Activated T-helper 1 cell treated with Interleukin-2 at 50 U/mL for 16 hours (primary cell): ENCODE measurements at places on chromosomes 5 and 9.

DNA sequence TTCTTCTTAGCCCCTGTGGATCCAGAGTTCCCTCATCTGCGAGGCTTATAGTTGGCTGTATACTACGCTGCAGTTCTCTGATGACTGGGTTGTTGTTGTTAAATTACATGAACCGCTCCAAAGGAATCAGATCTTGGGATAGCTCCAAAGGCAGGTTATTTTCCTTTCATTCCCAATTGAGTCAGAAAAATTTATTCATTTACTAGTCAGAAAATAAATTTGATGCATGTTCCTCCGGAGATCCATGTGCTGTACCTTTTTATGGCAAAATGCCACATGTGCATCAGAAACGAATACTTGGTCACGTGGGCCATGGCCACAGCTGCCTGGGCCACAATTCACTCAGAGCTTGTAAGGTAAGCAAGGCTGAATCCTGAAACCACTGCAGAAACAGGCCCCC is 304.0 kb downstream of the NR2F1-AS1 start:
- DNase-seq: no peak

DNA sequence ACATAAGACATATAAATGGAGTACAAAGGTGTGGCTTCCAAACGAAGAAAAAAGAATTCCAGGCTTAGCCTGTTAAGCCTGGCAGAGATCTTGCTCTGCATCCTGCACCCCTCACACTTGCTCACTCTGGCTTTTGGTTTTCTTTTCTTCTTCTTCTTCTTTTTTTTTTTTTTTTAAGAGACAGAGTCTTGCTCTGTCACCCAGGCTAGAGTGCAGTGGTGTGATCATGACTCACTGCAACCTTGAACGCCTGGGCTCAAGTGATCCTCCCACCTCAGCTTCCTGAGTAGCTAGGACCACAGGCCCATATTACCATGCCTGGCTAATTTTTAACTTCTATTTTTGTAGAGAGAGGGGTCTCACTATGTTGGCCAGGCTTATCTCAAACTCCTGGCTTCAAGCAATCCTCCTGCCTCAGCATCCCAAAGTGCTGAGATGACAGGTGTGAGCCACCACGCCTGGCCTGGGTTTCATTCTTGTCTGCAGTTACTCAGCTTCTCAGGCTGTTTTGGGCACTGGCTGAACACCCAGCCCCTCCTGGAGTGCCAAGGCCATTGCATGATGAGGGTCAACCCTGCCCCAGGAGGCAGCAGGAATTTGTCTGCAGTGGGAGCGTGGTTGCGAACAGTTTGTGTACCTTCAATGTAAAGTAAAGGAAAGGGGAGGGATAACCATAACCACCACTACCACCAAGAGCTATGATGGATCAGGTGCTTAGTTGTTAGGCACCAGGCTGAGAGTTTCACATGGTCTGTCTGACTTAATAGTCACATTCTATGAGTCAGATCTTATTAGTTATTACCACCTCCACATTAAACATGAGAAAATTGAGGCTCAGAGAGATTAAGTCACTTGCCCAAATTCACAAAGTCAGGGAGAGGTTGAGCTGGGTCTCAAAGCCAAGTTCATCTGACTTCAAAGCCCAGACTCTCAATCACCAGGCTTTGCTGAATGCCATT is 219.2 kb upstream of the PANK3 start:
- no peak for DNase-seq

DNA sequence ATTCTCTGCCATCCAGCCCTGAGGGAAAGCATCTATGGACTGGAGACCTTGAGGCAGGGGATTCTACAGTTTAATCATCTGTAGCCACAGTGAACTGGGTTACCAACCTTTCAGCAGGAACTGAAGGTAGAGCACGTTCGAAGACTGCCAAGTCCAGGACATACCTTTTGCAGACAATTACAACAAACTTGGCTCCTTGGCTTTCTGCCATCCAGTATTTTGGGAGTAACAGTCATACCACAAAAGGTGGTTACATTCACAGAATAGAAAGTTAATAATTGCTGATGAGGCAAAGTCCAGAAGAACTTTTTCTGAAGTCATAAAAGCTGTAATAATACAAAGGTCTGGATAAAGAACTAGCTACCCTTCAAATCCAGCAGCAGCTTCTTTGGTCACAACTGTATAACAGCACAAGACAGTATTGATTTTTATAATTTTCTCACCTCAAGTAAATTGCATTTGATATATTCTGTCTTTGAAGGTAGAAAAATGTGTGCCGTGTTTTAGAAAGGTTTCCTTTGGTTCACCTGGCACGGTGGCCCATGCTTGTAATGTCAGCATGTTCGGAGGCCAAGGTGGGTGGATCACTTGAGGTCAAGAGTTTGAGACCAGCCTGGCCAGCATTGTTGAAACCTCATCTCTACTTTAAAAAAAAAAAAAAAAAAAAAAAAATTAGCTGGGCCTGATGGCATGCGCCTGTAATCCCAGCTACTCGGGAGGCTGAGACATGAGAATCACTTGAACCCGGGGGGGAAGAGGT is 236.6 kb downstream of the NR3C1 start:
- no peak for DNase-seq

DNA sequence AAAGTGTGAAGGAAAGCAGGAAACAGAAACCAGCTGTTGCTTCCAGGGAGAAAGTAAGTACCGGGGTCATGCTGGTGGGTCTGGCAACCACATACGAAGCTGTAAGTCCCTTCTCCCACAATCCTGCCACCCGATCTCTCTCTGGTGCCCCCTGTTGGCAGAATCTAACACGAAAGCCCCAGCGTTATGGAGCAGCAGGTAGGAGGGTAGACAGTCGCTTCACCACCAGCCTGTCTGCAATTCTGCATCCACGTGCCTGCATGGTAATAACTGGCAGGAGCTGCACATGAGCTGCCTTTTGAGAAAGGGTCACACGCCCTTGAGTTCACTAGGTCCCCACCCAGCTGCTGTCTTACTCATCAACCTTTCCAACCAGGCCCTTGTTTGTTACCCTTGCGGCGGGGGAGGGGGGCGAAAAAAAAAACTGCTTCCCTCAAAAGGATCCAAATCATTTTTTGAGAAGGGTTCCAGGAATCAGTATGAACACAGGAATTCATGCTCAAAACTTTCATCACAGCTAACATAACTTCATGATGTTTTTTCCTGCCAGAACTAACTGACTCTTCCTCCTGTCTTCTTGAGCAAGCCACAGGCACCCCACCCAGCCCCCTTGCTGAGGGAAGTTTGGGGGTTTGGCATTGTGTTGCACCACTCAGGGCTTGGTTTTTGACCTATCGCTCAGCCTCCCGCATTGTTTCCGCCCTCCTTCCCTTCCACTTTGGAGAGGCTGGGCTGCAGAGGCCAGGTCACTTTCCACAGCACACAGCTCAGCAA is 19.6 kb upstream of the TMEM252 start:
- no peak for DNase-seq

DNA sequence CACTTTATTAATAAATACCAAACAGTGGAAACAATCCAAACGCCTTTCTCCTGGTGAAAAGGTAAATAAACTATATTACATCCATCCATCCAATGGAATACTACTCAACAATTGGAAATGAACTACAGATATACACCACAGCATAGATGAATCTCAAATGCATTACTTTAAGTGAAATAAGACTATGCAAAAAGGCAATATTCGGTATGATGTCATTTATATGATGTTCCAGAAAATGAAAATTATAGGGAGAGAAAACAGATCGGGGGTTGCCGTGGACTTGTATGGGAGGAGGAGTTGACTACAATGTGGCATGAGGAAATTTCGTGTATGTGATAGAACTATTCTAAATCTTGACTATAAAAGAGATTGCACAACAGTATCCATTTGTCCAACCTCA is 27.5 kb upstream of the SLIT3 start:
- DNase-seq: no peak

GRCh38 chr5:129111351-129111750 is 16.8 kb downstream of the ISOC1 start:
- no peak for DNase-seq

DNA sequence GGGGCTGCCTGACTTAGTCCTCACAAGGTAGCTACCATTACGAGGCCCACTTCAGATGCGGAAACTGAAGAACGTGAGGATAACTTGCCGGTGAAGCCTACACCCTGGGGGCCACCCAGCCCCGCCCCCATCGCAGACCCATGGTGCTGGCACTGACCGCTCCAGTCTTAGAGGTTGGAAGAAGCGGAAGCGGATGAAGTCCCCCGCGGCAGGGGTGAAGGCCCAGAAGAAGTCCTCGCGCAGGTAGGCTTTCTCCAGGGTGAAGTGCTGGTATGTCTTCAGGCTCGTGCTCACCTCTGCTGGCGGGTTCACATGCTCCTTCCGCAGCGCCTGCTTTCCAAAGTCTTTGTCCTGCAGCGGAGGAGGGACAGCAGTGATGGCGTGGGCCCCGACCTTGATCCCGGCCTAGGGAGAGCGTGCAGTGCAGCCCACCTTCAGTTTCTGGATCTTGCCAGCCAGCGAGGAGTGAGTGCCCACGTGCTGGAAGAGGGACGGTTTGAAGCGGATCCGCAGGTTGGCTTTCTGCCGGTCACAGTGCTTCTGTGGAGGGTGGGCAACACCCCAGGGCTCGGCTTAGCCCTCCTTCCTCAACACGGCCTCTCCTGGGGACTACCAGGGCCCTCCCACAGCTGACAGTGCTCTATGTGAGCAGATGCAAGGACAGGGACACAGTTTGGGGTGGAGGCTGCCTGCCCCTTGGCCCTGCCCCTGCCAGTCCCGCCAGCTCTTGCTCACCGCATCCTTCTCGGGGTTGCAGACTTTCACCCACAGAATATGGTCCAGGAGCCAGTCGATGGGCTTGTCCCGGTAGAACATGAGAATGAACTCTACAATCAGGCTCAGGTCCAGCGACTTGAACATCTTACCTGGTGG is 5.2 kb downstream of the LTC4S start:
- no peak for DNase-seq

DNA sequence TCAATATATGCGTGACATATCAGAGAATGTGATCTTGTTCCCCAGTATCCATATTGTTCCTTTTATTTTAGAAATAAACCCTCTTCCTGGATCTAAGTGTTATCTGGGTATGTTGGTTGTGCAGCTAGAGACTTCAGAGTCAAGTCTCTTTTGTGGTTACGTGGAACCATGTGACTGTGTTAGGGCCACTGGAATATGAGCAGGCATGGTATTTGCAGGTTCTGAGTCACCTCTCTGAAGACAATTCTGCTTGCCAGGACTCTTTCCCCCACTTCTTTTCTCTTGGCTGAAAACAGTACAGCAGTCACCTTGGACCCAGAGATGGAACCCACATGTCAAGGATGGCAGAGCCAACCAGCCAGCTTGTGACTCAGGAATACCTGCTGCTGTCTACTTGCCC is 59.7 kb downstream of the ATP10B start:
- no peak for DNase-seq

DNA sequence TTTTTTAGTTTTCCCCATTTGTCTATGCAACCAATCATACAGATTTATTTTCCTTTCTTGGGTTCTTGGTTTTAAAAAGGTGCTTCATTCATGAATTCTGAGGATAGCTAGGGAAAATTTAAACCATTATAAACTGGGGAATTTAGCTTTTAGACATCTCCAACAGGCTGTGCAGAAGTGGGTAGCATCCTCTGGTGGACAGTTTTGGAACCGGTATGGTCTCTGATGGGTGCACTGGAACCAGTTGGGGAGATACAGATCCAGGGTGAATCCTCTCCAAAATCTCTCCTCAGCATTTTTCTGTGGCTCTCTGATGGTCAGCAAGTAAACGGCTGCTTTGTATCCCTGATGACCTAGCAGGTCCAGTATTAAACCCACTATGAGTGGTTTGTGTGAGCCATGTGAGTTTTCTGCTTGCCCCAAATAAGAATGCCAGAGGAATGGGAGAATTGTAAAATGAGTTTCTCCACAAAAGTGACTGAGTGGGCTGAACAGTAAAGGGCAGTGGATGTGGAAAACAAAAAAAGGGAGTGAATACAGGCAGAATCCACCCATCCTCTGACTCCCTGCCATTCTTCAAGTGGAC is 9.1 kb upstream of the DNAJC25 start:
- DNase-seq: no peak

DNA sequence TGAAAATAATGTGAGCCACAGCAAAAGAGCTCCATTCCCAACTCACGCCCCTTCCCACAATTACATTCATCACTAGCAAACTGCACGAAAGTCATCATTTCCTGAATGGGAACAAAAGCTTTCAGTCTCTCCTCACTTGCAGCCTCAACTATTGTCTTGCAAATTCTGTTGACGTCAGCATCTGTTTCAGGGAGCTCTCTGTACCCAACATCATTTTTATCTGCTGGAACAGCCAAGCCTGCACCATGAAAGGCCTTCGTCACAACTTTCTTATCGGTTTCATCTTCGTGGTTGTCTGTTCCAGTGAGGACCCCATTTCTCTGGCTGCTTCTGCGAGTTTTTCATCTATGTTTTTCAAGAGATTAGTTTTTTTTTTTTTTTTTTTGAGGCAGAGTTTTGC is 14.3 kb upstream of the RNF130 start:
- no peak for DNase-seq

DNA sequence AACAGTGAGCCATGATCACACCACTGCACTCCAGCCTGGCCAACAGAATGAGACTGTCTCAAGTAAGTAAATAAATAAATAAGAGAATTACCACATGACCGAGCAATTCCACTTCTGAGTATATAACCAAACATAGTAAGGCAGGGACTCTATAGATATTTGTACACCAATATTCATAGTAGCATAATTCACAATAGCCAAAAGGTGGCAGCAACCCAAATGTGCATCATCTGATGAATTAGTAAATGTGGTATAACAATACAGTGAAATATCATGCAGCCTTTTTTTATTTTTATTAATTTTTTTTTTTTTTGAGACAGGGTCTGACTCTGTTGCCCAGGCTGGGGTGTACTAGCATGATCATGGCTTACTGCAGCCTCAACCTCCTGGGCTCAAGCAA is 33.1 kb downstream of the ALDH7A1 start:
- no peak for DNase-seq

- no peak for DNase-seq
Observed at GRCh38 chr5:160293901-160294561, 18.3 kb downstream of the CCNJL start.
